ENCODE measurements at places on chromosomes 11 and 22.
A peak's percentile ranks its signal among the peaks of the same experiment; 100 is the strongest.

DNA sequence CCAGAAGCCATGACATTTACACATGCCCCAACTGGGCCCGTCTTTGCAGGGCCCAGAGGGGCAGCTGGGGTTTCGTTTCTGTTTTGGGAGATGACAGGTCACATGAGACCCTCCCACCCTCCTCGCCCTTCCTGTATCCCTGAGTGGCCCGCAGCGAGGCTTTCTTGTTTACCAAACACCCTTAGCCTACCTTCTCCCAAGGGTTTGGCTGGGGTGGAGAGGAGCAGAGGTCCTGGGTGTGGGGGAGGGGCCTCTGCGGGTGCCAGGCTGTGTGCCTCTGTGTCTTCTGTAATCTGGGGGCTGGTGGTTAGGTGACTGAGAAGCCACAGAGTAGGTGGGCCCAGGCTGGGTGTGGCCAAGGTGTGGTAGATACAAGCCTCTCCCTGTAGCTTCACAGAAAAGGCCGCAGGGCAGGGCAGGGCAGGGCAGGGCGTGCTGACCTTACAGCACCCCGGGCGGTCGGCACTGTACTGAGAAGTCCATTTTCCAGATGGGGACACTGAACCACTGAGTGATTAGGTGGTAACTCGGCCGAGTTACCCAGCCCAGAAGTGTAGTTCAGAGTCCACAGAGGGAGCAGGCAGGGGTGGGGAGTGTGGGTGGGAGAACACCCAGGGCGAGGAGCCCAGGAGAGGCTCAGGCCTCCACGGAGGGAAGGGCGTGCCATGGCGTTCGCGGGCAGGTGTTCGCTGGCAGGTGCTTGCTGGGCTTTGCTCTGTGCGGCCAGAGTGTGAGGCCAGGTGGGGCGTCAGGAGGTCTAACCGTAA lies 8.7 kb downstream of the PRR5 start:
- DNase-seq: no peak

DNA sequence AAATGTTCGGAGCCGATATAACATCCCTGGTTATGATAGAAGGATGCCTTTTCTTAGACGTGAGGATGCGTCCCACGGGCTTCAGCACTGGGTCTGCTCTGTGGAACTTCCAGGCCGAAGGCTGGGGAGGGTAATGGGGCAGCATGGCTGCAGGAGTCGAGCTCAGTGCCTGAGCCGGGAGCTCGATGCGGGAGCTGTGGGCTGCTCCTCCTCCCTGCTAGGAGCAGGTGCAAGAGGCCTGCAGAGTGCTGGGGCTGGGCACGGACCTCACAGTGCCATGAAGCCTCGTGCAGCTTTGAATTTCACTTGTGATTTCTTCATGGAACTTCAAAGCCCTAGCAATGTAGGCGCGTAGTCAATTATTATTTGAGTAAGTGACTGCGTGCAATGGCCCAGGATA lies 6.0 kb downstream of the TUBA8 start:
- no peak for DNase-seq

- DNase-seq: peak; percentile 20
These were observed 2.7 kb downstream of the TENM4 start for GRCh38 chr11:79437981-79438630.

GRCh38 chr11:79066456-79067351 lies 374.1 kb downstream of the TENM4 start:
- DNase-seq: peak; percentile 64
